ENCODE measurements at places on chromosomes 2 and 18.

- DNase-seq = no peak
These were observed 46.4 kb upstream of the SPP2 start for GRCh38 chr2:234003972-234004617.

GRCh38 chr18:36215577-36215976 lies 28.3 kb downstream of the MOCOS start:
- no peak for DNase-seq

DNA sequence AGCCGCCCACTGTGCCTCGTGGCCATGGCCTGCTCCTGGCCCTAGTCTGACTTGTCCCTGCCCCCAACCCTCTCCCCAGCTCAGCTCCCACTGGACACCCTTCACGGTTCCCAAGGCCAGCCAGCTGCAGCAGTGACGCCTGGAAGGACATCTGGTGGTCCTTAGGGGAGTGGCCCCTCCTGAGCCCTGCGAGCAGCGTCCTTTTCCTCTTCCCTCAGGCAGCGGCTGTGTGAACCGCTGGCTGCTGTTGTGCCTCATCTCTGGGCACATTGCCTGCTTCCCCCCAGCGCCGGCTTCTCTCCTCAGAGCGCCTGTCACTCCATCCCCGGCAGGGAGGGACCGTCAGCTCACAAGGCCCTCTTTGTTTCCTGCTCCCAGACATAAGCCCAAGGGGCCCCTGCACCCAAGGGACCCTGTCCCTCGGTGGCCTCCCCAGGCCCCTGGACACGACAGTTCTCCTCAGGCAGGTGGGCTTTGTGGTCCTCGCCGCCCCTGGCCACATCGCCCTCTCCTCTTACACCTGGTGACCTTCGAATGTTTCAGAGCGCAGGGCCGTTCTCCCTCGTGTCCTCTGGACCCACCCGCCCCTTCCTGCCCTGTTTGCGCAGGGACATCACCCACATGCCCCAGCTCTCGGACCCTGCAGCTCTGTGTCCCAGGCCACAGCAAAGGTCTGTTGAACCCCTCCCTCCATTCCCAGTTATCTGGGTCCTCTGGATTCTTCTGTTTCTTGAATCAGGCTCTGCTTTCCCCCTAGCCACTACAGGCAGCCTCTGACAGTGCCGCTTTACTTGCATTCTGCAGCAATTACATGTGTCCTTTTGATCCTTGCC lies 35.8 kb downstream of the ANO7 start:
- DNase-seq = peak; percentile 64

- DNase-seq = no peak
These were observed 30.2 kb upstream of the SSB start for GRCh38 chr2:169768262-169768995.

DNA sequence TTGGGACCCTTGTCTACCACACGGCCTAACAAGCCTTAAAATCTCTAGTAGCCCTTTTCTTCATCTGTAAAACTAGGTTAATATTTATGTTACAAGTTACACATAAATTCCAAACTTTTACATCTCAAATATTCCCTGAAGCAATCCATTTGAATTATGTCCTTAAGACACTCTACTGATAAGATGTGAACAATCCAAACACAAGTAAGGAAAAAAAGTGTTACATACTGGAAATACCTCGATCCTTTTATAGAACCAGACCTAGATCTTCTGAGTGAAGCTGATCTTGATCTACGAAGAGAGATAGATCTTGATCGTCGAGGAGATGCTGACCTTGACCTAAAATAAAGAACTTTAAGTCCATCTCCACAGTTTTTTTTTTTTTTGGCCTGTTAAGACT lies 3.3 kb downstream of the SRSF7 start:
- DNase-seq = no peak

DNA sequence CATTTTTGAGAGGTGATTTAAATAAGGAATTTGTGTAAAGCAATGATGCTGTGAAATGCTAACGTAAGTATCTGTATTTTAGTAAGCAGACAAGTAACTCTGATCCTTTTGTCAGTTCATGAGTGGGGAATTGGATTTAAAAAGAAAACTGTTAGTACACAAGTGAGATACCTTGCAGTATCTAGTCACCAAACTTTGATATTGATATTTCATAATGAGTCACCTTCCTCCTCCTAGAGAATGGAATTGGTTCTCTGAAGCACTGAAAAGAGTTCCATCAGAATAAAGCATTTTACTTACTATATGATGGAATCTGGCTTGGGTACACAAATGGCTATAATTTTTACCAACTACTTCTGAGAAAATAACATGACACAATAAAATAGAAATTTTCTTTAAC lies 232.2 kb downstream of the ZNF804A start:
- no peak for DNase-seq

DNA sequence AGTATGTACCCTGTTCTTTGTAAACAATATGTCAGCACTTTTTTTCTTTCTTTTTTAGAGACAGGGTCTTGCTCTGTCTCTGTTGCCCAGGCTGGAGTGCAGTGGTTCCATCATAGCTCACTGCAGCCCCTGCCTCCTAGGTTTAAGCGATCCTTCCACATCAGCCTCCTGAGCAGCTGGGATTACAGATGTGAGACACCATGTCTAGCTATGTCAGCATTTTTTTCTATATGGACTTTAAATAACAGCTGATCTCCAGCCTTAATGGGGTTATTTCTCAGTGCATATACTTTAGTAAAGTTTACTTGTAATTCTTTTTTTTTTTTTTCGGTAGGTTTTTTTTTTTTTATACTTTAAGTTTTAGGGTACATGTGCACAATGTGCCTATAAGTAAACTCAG lies 26.6 kb downstream of the ABCG5 start:
- DNase-seq = no peak

DNA sequence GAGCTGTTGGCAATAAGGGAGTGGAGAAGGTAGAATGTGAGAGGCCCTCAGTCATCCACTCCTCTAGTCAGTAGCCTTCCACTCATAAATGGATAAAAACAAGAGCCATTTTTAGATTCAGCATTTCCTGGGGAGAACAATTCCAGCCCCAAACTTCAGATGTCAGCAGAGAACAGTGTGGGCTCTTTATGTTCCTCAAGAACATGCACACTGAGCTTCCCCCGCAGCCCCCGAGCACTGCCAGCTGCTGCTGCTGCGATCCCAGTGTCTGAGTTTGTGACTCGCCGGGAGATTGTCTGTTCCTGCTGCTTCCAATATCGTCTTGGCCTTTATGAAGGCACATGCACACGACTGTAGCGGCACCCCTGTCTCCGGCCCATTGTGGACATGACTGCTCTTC lies 143.7 kb upstream of the CTNNA2 start:
- peak; percentile 35 for DNase-seq

DNA sequence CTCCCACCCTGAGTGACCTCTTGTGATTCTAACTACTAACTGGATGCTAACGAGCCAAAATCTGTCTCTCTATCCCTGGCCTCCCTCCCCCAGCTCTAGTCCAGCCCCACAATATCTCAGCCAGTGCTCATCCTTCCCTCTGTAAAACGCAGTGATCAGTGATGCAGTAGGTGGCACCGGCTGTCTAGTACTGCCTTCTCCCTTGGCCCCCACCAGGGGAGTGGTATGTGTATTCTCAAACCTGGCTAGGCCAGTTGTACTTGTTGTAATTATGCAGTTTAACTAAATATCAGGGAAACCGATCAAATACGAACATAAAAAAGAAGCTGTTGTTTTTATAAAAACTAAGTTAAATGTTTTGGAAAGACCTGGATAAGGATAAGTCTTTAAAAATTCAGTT lies 113.2 kb upstream of the ALPP start:
- DNase-seq = no peak

DNA sequence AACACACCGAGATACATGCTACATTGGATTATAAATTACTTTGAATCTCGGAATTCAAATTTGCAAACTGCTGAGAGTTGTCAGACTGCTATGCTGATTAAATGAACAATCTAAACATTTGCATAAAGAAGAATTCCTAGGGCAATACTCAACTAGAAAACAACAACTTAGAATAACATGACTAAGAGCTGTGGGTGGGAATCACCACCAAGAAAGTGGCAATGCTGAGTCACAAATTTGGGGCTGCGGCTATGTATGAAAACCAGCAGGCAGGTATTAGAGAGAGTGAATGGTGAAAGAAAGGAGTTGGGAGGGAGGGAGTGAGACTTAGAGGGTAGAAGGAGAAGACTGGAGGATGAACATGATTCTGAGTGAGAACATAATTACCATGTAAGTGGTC lies 559.5 kb downstream of the PIK3C3 start:
- no peak for DNase-seq

GRCh38 chr2:158009399-158009798 lies 92.3 kb upstream of the UPP2 start:
- no peak for DNase-seq

DNA sequence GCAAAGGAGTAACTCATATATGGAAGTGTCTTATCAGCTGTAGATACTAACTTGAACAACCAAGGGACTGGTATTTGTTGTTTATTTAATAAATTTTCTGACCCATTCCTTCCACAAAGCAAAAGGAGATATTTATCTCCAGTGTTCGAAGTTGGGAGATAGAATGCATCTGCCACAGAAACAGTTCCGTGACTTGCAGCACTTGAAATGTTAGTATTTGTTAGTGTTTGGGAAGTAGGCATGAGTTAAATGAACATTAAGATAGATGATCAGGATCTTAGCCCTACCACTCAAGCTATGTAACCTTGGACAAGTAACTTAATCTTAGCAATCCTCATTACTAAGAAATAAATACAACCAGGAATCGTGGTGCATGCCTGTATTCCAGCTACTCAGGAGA lies 12.1 kb upstream of the SULT1C4 start:
- no peak for DNase-seq

- DNase-seq = no peak
These were observed 6.1 kb downstream of the CTDSP1 start for GRCh38 chr2:218405746-218406208.

- no peak for DNase-seq
These were observed 292.9 kb downstream of the STK39 start for GRCh38 chr2:167954495-167954894.

- DNase-seq = no peak
These were observed 17.7 kb upstream of the RAB10 start for GRCh38 chr2:26016012-26016705.

DNA sequence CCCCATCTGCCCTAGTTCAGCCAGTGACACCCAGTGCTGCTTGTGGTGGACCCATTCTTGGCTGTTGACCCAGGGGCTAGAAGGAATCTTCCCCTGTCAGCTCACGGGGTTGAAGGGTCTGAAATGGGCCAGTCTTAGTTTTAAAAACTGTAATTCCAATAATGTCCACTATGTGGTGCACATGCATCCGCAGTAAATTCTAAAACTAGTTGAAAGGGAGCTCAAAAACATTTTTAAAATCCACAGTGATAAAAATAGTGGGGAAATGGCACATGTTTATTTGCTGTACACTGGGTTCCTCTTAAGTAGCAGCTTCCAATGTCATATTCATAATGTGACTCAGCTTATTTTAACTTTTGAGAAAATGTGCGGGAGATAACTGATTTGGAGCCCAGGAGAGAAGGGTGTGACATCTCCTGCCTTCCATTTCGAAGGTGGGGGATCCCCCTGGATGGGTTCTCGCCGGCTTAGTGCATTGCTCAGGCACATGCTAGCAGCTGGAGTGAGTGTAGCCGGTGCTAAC lies 32.8 kb downstream of the GRHL1 start:
- DNase-seq = no peak

DNA sequence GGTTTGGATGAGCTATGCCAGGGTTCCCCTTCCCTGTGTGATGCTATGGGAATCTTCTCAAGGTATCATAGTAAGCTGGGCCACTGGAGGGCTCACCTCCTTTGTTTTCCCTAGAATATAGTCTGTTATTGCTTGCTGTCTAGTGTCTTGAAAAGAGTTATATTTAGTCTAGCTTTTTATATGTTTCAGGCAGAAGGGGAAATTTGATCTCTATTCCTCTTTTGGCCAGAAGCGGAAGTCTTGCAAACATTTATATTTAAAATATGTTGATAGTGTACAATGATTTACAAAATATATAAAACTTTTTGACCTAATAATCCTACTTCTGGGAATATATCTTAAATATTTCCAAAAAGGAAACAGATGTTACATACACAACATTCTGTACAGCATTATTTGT lies 260.7 kb downstream of the FHOD3 start:
- no peak for DNase-seq

DNA sequence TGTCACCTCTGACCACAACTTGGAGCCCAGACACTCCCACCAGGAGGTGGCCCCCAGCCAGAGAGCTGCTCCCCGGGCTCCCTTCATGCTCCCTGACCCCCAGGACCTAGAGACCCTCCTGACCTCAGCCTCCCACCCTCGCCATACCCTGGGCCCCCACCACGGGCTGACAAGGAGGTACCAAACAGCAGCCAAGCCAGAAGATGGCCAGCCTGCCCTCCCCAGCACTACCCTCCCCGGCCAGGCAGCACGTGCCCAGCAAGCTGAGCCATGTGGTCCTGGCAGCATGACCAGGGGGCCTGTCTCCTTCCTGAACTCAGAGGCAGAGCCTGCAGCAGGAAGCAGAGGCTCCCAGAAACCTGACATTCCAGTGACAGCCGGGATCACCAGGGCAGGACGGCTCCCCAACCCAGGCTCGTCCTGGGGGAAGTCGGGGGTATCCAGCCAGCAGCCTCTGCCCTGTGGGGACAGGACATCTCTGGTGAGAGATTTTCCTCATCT lies 69.4 kb upstream of the GPC1 start:
- DNase-seq = peak; percentile 11

- no peak for DNase-seq
These were observed 107.1 kb upstream of the STK17B start for GRCh38 chr2:196278491-196278911.

GRCh38 chr2:16067866-16068551 lies 127.7 kb downstream of the MYCN start:
- DNase-seq = no peak

GRCh38 chr2:85755122-85756027 lies 1.6 kb downstream of the ATOH8 start:
- DNase-seq = no peak

DNA sequence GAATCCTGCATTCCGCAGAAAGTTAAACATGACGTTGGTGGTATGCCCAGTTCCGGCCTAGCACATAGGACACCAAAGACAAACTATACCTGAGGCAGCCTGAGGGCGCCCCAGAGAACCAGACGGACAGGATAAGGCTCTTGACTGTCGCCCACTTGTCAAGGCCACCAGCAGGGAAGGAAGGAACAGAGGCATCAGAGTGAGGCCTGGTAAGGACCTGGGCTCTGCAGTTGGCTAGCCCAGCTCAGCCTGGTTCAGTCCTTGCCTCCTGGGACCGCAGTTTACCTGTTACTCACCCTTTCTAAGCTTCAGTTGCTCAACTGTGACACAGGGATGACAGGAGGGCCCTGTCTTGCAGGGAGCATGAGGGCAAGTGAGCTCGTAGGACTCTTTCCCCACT lies 82.1 kb downstream of the ACTR2 start:
- no peak for DNase-seq

GRCh38 chr2:85999061-85999831 lies 106.4 kb downstream of the POLR1A start:
- no peak for DNase-seq

DNA sequence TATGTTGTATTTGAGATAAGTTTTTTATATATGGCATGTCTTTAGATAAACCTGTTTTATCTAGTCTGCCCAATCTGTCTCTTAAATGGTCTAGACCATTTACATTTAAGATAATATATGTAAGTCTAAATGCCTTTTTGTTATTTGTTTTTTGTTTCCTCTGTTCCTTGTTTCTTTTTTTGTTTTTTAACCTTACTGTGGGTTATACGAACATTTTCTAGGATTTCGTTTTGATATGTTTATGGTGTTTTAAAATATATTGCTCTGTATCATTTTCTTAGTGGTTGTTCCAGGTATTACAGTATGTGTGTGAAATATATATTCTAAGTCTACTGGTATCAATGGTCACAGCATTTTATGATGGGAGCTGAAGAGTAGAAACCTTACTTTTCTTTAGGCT lies 13.3 kb downstream of the BCL2L11 start:
- no peak for DNase-seq
